ENCODE measurements at places on chromosomes 16 and 17.
A peak's percentile ranks its signal among the peaks of the same experiment; 100 is the strongest.

GRCh38 chr17:16282522-16282921, 65.5 kb downstream of the PIGL start:
- DNase-seq: no peak

DNA sequence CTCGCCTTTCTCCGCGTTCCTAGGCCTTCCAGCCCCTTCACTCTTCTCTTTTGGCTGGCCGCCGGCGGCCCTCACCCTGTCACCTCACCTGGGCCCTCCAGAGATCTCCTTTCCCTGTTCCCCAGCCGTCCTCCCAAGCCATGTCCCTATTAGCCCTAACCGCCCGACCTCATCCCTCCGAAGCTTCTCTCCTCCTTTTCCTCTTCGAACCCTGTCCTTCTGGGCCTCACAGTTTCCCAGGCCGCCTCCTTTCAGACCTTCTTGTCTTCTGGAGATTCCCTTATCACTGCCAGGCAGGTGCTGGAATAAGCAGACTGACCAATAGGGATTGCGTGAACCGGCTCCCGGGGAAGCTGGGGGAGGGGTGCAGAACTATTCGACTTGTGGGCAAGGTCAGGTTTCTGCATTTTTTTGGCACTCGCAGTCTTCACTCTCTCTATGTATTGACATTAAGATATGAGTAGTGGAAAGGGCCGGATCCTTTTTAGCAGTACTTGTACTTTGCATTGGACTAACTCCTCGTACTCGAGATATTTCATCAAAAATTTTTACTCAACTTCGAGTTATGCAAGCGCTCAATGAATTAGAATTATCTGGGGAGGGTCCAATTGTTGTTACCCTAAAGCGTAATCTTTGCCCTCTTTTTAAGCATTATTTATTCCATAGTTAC, 690 bp downstream of the RHOT1 start:
- DNase-seq: no peak

GRCh38 chr16:3057181-3058138, 8.0 kb upstream of the IL32 start:
- no peak for DNase-seq

- DNase-seq: no peak
Measured at GRCh38 chr16:72291531-72291981, 119.6 kb upstream of the PMFBP1 start.

- no peak for DNase-seq
Measured at GRCh38 chr17:48579760-48580554, 1.8 kb upstream of the HOXB4 start.

DNA sequence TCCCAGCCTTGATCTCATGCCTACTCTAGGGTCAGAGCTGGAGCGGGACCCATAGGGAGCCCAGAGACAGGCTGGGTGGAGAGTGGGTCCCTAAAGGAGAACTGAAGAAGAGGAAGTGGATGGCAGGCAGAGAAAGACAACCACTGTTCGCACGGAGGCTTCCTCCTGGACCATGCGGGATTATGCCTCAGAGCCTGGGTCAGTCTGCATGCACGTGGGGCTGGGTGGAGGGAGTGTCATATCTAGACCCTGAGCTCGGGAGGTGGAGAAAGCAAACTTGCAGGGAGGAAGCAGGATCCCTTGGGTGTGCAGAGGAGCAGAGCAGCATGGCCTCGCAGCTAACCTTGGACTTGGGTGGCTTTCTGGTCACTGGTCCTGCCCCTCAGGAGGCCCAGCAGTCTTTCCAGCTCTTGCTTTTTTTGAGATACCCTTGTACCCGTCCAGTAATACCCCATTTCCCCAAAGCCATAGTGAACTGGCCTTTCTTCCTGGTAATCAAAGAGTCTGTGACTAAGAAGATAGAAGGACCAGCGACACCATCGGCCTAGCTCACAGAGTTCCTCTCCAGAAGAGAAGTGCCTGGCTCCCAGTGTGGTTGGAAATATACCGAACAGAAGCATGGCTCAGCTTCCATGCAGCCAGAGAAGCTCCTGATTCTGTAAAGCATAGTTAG, 344.2 kb downstream of the CPPED1 start:
- DNase-seq: no peak

- DNase-seq: peak; percentile 49
Measured at GRCh38 chr16:84648595-84649510, 542 bp downstream of the KLHL36 start.

DNA sequence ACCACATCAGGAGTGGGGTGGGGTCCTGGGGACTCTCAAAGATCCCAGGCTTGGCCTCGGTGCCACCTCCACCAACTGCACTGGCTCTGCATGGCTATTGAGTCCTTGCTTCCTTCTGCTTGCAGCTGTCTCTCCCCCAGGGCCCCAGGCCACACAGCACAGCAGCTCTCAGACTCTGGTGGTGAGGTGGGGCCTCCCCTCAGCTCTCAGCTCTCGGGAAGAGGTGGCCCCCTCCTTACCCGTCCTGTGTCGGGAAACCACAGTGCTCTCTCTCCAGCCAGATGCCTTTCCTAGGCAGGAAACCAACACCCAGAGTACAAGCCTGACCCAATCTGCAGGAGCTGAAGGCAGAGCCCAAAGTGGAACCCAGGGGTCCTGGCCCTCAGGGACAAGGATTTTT, 18.5 kb downstream of the SRCIN1 start:
- no peak for DNase-seq

DNA sequence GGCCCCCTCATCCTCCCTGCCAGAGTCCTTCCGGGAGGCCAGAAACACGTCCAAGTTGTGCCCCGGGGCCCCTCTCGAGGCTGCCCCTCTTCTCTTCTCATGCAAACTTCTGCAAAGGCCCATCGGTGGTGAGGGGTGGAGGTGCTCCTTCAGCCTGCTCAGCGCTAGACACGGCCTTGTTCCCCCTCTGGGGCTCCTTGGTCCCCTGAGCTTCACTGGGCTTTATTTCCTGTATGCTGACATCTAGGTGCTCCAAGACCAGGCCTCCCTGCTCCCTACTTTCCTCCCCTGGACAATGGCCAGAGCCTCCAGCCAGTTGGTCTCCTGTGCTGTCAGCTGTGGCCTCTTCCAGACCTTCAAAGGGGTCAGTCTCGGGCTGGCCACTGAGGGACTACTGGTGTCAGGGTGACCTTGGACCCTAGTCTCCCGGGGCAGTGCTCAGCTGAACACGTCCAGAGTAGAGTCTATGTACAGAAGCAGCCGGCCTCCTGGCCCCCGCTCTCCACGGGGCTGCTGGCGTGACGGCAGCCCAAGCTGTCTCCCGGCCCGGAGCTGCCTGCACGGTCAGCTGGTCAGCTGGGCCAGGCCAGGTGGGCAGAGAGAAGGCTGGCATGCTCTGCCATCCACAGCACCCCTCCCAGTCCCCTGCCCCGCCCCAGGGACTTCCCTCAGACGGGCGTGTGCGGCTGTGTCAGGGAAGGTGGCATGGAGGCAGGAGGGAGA, 1.7 kb upstream of the PRR35 start:
- no peak for DNase-seq

DNA sequence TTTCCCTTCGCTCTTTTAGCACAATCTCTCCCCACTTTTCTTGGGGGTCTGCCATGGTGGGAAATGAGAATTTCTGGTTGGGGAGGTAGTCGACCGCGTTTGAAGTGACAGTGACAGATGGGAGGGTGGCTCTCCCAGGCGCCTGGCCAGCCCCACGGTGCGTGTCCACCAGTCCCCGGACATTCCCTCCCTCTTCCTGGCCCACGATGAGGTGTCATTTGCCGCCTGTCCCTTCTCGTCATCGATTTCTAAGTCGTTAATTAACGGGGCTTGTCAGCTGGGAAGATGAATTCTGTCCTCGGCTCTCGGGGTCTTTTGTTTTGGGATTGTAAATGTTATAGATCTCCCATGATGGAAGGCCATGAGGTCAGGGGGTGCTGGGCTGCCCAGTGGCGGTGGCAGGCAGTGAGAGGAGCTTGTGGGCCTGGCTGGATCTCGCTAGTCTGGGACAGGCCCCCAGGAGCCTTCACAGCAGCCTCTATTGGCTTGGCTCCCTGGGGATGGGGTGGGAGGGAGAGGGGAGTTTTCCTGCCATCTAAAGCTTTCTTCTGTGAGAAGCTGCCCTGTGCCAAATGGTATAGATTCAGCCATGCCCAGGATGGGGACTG, 164.2 kb downstream of the MRM1 start:
- DNase-seq: no peak

GRCh38 chr16:48408688-48409087, 23.5 kb upstream of the SIAH1 start:
- no peak for DNase-seq

DNA sequence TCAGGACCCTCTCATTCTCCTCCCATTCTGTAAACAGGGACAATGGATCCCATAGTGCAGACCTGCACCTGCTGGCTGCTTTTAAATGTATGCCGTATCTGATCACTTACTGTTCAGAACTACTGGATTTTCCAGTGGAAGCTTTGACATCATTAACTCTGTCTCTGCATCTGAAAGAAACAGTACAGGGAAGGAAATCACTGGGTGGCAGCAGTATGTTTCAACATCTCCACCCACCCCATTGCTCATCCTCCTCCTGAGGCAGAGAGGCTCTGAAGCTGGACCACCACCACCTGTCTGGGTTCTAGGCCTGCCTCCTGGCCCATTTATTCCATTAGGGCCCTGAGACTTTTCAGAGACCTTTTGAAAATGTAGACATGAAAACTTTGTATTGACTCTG, 2.6 kb downstream of the CCL15 start:
- no peak for DNase-seq

- no peak for DNase-seq
Measured at GRCh38 chr17:39969375-39969774, 6.6 kb downstream of the GSDMA start.

DNA sequence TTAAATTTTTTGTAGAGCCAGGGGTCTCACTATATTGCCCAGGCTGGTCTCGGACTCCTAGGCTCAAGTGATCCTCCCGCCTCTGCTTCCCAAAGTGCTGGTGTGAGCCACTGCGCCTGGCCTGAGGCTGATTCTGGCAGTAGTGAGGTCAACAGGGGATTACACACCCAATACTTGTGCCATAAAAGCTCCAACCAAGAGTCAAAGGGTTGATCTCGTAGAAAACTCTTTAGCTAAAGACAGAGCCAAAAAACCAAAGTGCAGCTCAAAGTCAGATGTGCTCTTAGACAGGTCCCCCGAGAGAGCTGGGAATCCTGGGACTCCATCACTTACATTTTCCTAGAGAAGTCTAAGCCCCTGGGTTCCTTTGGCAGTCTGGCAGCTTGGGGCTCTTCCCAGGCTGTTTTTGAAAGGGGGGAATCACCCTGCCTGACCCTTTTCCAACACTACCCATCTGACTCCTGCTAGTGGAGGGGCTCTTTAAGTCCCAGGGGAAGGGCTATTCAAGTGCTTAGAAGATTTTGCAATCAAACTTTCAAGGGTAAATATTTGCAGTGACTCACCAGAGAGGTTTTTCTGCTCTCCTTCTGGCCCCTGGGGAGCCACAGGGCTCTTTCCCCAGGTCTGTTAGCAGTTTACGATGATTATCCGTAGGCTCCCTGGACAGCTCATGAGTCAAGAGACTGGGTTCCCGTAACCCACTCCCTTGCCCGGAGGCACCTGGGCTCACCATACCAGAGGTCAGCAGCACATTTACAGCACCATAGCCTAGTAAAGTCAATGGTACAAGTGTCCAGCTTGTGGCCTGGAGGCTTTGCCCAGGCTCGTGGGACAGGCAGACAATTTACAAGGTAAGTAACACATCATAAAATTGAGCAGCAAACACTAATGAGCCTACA, 408.7 kb downstream of the SLC39A11 start:
- no peak for DNase-seq

DNA sequence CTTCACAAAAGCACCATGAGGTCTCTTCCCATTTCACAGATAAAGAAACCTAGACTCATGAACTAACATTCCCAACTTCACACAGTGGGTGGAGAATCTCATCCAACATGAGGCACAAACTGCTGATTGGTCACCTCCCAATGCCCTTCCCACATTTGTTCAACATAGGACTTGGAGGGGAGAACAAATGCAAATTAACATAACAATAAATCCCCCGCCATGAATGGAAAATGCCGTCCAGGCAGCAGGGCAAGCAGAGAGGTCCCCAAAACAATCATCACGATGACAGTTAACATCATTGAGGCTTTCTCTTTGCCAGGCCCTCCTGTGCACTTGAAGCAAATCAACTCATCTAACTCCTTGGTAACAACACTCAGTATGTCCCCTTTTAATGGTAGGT, 185.3 kb downstream of the TMEM132E start:
- DNase-seq: no peak

GRCh38 chr17:77684803-77685798, 273.4 kb upstream of the TNRC6C start:
- DNase-seq: no peak

DNA sequence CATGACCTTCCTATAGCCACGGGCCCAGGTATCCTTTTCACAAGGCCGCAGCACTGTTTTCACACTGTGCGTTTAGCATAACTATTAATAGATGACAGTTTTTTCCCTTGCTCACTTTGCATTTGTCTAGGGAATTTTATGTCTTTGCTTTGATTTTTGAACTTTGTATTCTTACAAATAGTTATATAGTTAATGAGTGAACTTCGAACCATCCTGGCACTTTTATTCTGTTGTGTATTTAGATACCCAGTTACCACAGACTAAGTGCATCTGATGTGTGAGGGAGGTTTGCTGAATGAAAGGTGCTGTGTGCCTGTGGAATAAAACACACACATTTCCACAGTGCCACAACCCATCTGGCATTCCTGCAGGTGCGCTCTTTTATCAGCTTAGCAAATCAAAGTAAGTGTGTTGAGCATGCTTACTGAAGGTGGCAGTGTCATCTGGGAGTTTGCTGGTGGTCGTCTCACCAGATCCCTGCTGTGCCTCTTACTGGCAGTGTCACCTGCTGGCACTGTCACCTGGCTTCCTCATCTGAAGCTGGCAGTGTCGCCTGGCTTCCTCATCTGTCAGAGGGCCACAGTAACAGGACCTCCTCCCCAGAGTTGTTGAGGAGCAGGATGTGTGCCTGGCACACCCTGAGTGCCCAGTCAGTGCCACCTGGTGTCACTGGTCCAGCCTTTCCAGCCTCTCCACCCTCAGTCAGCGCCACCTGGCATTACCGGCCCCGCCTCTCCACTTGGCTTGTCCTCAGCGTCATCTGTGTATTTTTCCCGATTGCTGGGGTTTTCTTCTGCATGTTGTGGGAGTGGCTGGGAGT, 37.6 kb downstream of the USP10 start:
- DNase-seq: no peak

DNA sequence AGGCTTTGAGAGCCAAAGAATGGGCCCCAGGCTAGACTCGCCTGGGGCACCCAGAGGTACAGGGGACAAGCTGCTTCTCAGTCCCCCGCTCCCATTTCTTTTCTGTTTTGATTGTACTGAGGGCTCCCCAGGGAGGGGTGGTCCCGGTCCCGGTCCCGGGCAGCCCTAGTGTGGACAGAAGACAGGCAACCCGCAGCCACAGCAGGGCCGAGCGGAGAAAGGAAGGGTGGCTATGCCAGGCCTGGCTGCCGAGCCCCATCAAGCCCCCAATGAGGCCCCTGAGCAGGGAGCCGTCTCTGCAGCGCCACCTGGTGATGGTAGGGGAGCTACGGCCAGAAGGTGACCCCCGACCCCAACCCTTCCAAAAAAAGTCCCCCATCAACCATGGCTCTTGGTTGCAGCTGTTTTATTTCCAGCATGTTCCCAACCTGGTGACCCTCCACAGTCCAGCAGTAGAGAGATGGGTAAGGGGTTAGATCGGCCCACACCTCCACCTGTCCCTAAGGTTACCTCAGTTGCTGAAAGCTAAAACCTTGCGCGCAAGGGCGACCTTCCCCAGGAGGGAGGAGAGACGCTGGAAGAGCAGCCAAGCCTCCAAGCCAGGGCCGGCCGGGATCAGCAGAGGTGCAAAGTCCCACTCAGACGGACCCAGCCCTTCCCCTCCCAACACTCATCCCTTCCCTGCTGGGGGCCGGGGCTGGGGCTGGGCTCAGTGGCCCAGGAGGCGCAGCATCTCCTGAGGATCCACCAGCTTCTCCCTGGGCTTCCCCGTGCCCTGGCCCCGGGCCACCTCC, 2.6 kb upstream of the GRIN2C start:
- DNase-seq: peak; percentile 66

Data from activated CD8-positive, alpha-beta memory T cell treated with anti-CD3 and anti-CD28 coated beads, Interleukin-2, amount 50 U/mL, for 4 hours (primary cell).